ENCODE measurements at places on chromosomes 1 and 21. TPM values are rescaled to one million over a fixed set of nuclear protein-coding genes. Genes with fewer than 3 reads are reported as not detected.

Gene FCRLA
- not detected for total RNA-seq

- peaks cover 11% of the 10 kb centered on the region for H3K36me3 ChIP-seq
- peaks cover 46% of the 10 kb centered on the region for H3K4me1 ChIP-seq
- no peaks in the 10 kb centered on the region for H3K27me3 ChIP-seq
- peak overlapping the region; percentile 10 for H3K4me3 ChIP-seq
- peak; percentile 77 for DNase-seq
These were observed 18.7 kb upstream of the F5 start for GRCh38 chr1:169604781-169605560.

- no peak overlapping the region for H3K27ac ChIP-seq
- H3K4me3 ChIP-seq, result no peak overlapping the region
- DNase-seq, result no peak
- peaks cover 15% of the 10 kb centered on the region for H3K4me1 ChIP-seq
- no peaks in the 10 kb centered on the region for H3K27me3 ChIP-seq
- peaks cover 13% of the 10 kb centered on the region for H3K36me3 ChIP-seq
These were observed 21.1 kb upstream of the ETS2 start for GRCh38 chr21:38784458-38785266.

DNA sequence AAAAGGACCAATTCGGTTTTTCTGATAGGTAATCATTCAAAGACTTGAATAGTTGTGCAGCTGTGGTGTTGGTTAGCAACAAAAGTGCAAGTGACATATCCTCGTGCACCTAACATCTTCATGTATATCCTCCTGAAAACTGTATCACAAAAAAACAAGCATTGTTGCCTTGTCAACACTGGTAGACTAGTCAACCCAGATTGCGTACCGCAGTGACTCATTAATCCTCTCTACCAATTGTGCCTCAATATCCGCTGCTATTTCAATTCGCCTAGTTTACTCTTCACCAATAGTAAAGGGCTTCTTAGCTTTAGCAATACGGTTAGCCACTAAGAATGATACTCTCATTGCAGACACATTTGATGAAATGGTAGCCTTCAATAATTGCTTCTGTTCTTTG lies 3.5 kb downstream of the HHAT start:
- no peak overlapping the region for H3K4me3 ChIP-seq
- H3K36me3 ChIP-seq, result no peaks in the 10 kb centered on the region
- H3K27ac ChIP-seq, result peak overlapping the region; percentile 77
- peaks cover 2% of the 10 kb centered on the region for H3K27me3 ChIP-seq
- H3K4me1 ChIP-seq, result peaks cover 36% of the 10 kb centered on the region

Gene FALEC
- not detected for total RNA-seq

Gene HCRTR1
- not detected for total RNA-seq

Gene OPTC
- not detected for total RNA-seq

Gene HNRNPR
- total RNA-seq, result 203 TPM

Gene SLAMF6
- 43.9 TPM for total RNA-seq

Gene PIGR
- 0.07 TPM for total RNA-seq
